ENCODE measurements at places on chromosomes 2 and 18.
A peak's percentile ranks its signal among the peaks of the same experiment; 100 is the strongest.

GRCh38 chr18:69250305-69251151, 150.2 kb upstream of the DOK6 start:
- no peak for DNase-seq

GRCh38 chr2:96505231-96505889, at the start of gene NEURL3:
Gene NEURL3 (minus strand): TSS chr2:96505357. CDS start chr2:96505286, 71 bp downstream.
- no peak for DNase-seq

- no peak for DNase-seq
These were observed 493.2 kb downstream of the CCDC85A start for GRCh38 chr2:56676966-56677365.

GRCh38 chr2:129499747-129500146, 479.7 kb upstream of the RAB6C start:
- DNase-seq: no peak

DNA sequence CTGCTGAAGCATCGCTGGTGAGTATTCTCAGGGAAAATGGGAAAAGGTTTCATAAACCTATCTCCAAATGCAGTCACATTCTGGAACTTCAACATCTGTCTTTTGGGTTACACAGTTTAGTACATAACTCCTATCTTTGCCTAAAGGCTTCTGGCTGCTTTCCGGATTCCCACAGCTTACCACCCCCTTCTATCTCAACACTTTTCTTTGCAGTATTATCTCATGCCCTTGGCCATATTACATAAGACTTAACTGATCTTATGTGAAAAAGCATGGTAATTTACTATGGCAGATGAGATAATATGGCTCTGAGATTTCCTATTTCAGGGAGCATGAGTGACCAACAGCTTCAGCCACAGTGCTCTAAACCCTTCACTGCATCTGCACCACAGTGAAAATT, 369.3 kb upstream of the LINC00305 start:
- no peak for DNase-seq

GRCh38 chr2:69330781-69331180, 56.2 kb downstream of the GFPT1 start:
- no peak for DNase-seq

- no peak for DNase-seq
These were observed 651.4 kb downstream of the STK39 start for GRCh38 chr2:167595839-167596471.

- DNase-seq: peak; percentile 47
These were observed 12.0 kb upstream of the DARS1 start for GRCh38 chr2:135997380-135997779.

- DNase-seq: no peak
These were observed 17.1 kb downstream of the FAM110C start for GRCh38 chr2:29253-29652.

GRCh38 chr2:122100756-122101155, 345.3 kb downstream of the TSN start:
- DNase-seq: no peak

DNA sequence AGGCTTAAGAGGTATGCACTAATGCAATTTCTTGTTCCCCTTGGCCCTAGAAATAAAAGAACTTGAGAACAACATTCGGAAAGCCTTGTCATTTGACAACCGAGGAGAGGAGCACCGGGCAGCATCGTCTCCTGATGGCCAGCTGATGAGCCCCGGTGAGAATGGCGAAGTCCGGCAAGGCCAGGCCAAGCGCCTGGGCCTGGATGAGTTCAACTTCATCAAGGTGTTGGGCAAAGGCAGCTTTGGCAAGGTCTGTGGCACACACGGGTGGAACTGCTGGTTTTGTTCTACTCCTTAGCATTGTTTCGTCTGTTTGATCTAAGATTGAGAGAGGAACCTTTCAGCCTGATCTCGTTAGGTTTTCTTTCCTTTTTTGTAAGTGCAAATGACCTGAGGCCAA, 289.8 kb upstream of the EPAS1 start:
- no peak for DNase-seq

- DNase-seq: no peak
These were observed 90.3 kb upstream of the PHLPP1 start for GRCh38 chr18:62625019-62625418.

- no peak for DNase-seq
These were observed 5.1 kb downstream of the ECEL1 start for GRCh38 chr2:232482301-232483238.

- DNase-seq: no peak
These were observed 511.0 kb upstream of the CDH7 start for GRCh38 chr18:65239787-65240186.

- DNase-seq: no peak
These were observed 40.6 kb upstream of the PGAP1 start for GRCh38 chr2:196967116-196967515.

DNA sequence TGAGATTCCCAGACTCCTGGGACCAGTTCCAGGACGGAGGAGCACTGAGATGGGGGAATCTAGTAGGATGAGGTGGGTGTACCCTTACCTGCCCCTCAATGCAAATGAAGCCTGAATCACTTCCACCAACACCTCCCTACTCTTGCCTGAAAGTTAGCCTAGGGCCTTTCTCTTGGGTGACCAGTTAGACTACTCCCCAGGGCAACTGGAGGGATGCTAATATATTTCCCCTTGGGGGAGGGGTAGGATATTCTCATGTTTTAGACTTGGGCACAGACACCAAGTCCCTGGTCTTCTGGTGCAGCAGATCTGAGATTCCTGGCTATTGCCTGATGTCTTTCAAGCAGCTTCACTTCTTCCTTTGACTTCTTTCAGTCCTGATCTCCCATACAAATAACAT, 334.5 kb downstream of the ALK start:
- no peak for DNase-seq

DNA sequence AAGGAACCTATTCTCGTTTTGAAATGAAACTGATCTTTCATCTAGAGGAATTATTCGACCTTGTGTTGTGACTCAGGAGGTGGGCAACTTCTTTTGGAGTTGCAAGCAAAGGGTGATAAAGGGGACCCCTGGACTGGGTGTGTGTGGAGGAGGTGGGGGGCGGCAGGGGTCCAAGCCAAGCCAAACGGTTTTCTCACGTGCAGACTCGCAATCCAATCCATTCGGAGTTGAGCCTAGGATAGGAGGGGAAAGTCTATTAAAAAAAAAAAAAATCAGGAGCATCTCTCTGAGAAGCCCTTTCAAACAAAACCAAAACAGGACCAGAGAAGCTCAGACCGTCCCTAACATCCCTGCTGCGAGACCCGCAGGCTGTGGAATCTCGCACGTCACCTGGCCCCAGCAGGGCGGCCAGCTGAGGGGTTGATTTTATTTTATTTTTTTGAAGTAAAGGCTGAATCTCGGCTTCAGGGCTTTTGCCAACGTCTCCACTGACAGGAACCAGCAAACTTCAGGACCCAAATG, 3.7 kb upstream of the ZEB2 start:
- DNase-seq: no peak

- DNase-seq: no peak
These were observed 884 bp upstream of the RAPH1 start for GRCh38 chr2:203535784-203536585.

- DNase-seq: no peak
These were observed 394.1 kb downstream of the TRIB2 start for GRCh38 chr2:13110825-13111224.

- DNase-seq: no peak
These were observed 2.4 kb downstream of the FIGN start for GRCh38 chr2:163733301-163733938.

DNA sequence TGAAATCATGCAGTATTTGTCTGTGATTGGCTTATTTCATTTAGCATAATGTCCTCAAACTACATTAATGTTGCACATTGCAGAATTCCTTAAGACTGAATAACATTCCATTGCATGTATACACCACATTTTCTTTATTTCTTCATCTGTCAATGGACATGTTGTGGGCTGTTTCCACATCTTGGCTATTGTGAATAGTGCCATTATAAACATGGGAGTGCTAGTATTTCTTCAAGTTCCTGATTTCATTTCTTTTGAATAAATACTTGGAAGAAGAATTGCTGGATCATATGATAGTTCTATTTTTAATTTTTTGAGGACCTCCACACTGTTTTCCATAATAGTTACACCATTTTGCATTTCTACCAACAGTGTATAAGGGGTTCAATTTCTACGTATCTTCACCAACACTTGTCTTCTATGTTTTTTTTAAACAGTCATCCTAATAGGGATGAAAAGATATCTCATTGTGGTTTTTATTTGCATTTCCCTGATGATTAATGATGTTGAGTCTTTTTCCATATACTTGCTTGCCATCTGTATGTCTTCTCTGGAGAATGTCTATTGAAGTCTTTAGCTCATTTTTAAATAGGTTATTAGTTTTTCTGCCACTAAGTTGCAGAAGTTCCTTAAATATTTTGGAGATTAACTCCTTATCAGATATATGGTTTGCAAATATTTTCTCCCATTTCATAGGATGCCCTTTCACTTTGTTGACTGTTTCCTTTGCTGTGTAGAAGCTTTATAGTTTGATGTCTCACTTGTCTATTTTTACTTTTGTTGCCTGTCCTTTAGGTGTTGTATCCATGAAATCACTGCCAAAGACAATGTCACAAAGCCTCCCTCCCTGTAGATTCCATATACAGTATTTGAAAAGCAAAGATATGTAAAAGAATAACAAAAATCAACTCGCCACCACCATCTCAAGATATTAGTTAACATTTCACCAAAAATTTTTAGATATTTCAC, 14.6 kb downstream of the FBXO11 start:
- no peak for DNase-seq

- no peak for DNase-seq
These were observed 142.2 kb upstream of the SMAD2 start for GRCh38 chr18:48072428-48073204.

DNA sequence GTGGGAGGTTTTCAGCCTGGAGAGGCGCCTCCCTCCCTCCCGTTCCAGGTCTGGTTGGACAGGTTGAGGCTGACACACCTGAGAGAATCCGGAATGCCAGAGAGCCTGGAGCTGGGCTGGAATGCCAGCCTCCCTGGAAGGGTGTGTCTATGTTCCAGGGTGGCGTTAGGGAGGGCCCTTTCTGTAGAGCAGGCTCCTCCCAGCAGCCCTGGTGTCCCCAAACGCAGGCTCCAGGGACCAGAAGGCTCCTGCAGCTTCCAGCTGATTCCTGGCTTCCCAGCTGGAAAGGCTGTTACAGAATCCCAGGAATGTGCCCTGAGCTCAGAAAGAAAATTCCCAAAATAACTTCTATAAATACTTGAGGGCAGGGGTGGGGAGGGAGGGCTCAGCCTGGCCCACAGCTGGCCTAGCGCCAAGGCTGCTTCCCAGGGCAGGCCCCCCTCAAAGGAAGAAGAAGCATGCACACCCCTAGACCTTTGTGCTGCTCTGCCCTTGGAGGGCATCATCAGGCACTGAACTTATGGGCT, 85.4 kb downstream of the STPG4 start:
- DNase-seq: peak; percentile 91

DNA sequence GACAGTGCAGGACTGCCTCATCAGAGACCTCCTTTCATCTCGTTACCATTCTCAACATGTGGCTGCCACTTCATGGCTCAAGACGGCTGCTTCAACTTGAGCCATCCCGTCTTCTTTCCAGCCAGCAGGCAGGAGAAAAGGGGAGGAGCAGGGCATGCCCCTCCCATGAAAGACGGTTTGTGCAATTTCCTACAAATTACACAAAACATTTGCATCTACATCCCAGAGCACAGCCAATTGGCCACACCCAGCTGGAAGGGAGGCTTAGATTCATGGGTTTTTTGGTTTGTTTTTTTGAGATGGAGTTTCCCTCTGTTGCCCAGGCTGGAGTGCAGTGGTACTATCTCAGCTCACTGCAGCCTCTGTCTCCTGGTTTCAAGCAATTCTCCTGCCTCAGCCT, 11.8 kb downstream of the UCN start:
- DNase-seq: no peak

- DNase-seq: no peak
These were observed 1719.2 kb upstream of the PIK3C3 start for GRCh38 chr18:40235836-40236235.

DNA sequence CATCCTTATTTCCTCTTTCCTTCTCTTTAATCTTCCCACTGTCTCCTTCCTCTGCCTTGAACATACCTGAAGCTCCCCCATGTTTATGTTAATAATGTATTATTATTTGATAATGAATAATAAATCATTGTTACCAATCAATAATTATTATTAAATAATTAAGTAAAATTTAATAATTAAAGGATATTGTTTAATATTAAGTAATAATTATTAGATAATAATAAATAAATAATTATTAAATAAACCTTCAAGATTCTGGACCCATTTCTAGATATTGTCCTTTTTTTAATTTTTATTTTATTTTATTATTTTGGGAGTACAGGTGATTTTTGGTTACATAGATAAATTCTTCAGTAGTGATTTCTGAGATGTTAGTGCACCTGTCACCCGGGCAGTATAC, 7.4 kb upstream of the EVA1A start:
- DNase-seq: no peak

DNA sequence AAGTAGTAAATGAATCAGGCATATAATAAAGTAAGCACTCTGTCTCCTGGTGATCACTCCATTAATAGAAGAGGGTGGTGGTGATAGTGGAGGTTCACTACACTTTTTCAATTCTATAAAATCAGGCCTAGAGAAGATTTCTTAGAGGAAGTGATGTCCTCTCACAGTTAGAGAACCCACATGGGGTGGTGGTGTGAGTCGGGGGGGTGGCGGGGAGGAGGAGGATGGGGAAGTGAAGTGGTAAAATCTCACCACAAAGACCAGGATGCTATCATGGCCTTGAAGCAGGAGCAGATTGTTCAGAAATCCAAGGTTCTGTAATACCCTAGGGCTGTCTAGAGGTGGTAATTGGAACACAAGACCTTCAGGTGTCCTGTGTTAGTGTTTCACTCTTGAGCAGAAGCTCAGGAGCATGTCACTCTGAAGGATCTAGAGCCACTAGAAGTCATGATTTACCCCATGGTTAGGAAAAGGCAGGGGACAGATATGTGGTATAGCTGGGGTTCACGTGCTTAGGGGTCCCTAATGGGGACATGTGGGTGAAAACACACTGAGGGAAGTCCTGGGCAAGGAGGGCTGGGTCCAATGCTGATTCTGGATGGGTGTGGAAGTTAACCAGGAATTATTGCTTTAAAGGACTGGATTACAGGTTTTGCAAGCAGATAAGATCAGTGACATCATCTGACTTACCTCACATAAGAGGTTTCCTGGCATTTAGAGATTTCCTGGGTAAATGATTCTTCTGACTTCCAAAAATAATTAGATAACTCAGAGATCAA, 31.0 kb downstream of the RNF125 start:
- no peak for DNase-seq

GRCh38 chr2:27716301-27717069, 52.8 kb downstream of the SLC4A1AP start:
- no peak for DNase-seq

DNA sequence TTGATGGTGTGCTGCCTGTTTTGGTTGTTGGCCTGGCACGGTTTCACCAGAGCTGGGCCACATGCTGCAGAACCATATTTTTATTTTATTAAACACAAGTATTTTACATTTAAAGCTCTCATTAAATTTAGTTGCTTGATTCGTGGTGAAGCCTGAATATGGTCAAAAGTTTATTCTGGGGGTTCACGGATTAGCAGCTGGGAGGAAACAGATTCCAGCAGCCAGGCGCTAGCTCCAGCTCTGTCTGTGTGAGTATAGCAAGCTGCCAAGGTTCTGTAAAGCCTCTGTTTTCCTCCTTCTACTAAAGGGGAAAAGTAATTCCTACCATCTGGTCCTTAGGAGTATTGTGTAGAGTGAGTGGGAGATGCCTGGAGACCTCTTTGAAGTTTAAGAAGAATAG, 22.5 kb downstream of the GATA6 start:
- no peak for DNase-seq

- DNase-seq: no peak
These were observed 150.7 kb upstream of the SLC14A2 start for GRCh38 chr18:45464619-45465018.

- DNase-seq: no peak
These were observed 31.3 kb downstream of the CNGA3 start for GRCh38 chr2:98377544-98377943.
